Esophagus muscularis mucosa (tissue), 4 donors: ENCODE measurements at places on chromosomes 4 and X.

DNA sequence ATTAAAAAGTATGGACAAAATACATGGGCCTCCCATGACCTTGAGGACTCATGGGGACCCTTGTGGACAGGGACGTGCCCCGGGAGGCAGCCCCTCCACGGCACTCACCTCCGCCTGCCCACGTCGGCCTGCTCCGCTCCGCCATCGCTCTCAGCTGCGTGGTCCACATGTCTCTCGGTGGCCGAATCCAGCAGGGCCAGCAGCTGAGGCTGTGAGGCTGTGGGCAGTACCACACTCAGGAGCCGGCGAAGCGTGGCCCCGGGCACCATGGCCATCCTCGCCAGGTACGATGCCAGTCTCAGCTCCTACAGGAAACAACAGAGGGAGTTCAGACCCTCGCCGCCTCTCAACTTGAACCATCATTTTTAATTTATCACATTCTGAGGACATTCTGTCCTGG, 140.0 kb downstream of the EVC2 start:
- peak; percentile 79 for DNase-seq

GRCh38 chr4:7342223-7343080, 92.3 kb downstream of the PSAPL1 start:
- no peak for DNase-seq

DNA sequence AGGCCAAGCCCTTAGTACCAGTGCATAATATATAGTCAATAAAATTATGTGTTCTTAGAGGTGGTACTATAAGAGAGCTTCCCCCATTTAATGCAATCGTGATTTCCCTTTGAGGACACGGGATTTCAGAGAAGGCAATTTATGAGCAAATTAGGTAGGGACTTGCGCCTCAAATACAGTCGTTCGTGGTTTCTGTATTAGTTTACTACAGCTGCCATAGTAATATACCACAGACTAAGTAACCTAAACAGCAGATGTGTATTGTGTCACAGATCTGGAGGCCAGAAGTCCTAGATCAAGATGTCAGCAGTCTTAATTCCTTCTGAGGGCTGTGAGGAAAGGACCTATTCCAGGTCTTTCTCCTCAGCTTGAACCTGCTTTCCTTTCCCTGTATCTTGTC, 1.5 kb upstream of the PUDP start:
- no peak for DNase-seq

DNA sequence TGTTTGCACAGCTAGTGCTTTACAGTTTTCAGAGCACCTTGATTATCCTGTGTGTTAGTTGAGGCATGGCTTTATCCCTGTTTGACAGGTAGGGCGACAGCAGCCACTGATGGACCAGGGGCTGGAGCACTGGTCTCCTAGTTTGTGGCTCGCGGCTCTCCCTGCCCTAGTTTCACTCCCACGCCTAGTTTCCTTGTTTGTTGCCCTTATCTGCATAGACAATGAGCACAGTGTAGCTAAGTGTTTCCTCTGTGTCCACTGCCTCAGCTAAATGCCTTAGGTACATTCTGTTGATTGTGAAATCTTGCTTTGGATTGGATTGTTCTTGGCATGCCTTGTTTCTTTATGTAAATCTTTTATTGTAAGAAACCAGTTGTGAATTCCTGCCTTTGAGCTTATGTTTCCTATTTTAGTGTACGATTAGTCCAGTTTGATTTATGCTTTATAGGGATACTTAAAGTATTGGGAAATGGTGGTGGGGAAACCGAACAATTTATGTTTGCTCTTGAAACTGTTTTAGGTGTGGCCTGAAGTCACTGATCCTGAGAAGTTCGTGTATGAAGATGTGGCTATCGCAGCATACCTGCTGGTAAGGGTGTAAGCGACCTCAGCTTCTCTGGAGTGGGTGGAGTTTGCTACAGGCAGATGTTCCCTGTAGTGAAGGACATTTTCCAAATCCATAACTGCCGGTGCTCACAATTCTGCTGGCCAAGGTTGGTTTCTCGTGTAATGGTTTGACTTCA, 11.0 kb downstream of the TRMT44 start:
- no peak for DNase-seq

DNA sequence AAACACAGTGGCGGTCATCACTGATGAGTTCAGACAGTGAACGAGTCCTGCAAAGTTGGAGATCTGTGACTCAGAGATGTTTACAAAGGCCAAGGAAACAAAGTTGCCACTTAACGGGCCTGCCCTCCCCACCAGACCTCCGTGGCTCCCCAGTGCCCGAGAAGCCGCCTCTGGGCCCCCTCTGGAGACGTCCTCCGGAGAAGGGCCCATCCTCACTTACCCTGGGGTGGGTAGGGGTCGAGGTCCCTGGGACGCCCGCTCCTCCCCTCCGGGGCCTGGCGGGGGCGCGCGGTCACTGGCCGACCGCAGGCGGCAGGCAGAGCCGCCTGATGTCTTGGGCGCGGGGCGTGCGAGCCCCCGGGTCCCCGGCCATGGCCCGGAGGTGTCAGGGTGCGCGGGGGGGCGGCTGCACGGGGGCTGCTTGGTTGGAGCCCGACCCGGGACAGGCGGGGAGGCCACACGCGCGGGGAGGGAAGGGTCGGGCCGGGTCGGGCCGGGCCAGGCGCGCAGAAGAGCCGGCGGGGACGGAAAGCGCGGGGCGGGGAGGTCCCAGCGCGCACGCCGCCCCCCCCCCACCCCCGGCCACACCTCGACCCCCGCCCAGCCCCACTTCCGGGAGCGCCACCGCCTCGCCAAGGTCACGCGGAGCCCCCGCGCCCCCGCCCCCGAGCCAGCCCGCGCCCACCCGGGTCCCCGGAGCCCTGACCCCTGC, 529 bp downstream of the DHRSX start:
- DNase-seq = no peak

- DNase-seq = no peak
Measured at GRCh38 chr4:94802091-94802490, 44.3 kb downstream of the BMPR1B start.

GRCh38 chrX:50402886-50403285, 67.7 kb downstream of the DGKK start:
- no peak for DNase-seq

GRCh38 chrX:152821145-152821765, 9.3 kb downstream of the CETN2 start:
- no peak for DNase-seq

- DNase-seq = no peak
Measured at GRCh38 chr4:80434238-80434637, 98.7 kb downstream of the CFAP299 start.

DNA sequence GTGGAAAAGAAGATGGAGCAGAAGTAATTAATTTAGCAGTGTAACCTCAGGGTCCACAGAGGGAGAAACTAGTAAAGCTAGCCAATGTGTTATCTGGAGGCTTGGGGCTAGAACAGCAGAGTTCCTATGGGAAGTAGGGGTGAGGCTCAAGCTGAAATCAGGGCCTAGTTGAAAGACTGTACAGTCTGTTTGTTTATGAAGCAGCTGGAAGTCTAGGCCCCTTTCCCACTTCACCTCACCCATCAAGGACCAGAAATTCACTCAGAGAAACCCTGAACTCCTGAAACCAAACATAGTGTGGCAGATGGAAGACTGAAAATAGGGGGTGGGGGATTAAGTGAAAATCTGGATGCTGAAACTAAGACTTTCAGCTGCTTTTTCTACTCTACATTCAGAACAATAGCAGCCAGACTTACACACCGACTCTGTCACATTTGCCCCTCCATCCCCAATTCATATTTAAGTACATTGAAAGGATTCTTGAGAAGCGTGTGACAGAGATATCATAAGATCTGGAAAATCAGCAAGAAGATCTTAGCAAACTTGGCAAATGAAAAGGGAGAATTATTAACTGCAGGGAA, 32.6 kb upstream of the FAM241A start:
- DNase-seq = no peak

GRCh38 chr4:78293821-78294301, 236.7 kb downstream of the FRAS1 start:
- DNase-seq = no peak

DNA sequence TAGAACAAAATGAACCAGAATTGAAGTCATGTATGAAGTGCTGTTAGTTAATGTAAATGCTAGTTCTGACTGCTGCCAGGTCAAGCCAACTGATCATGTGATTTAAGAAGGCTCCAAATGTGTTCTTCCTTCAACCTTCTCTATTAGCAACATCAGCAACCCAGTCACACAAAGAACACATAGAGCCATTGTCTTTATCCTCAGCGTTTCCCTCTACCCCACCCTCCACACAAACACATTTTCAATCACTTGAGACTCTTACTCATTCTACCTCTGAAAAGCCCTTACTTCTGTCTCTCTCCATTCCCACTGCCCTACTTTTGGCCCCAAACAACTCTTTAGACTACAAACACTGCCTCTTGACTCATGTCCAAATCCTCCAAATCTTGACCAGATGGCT, 89.7 kb upstream of the KDR start:
- no peak for DNase-seq

- DNase-seq = no peak
Measured at GRCh38 chrX:33065415-33065814, 145.9 kb downstream of the DMD start.

DNA sequence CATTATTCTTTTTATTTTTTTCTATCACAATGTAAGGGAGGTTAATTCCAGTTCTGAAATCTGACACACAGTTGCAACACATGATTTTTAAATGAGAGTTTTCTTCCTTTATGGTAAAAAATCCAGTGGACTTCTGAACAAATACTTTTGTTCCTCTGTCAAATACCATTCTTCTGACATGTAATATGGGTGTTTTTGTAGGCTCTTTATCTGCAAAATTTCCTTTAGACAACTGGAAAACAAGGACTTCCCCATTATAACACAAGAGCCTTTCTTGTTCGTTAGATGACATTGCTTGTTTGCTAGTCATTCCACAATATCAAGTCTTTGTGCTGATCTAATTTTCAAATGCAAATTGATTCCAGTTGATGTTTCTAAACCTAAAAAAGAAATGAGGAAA, 7.7 kb downstream of the FANCB start:
- DNase-seq = no peak

DNA sequence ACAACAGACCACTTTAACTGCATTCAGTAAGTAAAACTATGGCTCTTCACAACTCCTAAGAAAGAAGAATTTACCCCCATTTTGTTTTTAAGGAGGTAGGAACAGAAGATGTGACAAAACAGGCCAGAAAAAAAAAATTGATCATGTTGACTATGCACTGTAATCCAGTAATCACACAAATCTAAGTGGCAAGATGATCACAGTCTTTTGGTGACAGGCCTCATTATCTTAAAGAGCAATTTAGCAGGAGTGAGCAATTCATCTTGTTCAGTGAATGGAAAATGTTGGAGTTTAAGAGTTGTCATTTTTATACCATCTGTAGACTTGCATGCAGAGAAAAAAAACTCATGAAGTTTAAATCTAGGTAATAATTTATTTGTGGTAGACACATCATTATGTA, 115.1 kb downstream of the SLC39A8 start:
- DNase-seq = no peak

DNA sequence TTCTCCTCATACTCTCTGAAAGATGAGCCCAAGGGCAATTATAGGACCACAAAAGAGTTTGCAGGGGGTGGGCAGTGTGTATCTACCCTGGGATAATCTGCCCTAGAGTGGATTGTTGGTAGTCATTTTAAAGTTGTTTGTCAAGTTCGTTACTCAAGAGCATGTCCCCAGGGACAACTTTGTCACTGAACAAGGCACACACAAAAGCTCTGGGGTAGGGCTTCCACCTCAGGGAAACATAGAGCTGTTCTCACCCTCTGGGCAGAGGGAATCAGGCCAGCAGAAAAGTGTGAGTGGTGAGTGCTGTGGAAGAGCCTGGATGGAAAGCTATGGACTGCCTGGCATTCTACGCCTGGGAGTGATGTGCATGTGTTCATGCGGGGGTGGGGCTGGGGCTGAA, 23.3 kb upstream of the LEF1 start:
- DNase-seq = peak; percentile 81

GRCh38 chr4:105186701-105187161, 40.1 kb downstream of the TET2 start:
- no peak for DNase-seq

DNA sequence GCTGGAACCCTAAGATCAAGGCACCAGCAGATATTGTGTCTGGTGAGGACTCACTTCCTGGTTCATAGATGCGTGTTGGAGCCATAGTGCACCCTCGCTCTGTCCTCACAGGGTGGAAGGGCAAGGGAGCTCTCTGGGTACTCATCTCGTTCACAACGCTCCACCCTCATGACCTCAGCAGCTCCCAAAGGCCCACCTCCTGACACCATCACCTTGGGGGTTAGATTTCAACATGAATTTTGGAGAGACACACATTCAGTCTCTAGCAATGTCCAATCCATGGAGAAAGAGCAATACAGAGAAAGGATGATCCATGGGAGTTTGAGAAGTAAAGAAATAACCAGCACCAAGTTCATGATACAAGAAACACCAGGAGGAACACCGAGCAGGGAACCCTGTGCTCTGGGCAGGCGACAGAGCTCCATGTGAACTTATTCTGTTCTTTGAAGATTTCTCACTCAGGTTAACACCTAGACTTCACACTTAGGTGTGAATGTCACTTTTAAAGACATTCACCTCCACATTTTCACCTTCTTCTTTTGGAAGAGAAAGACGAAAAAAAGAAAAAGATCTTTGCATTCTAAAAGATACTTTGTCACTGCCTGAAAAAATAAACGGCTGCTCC, 171.8 kb upstream of the FAM9B start:
- DNase-seq = no peak

GRCh38 chrX:95678679-95679078, 1006.0 kb upstream of the DIAPH2 start:
- no peak for DNase-seq

GRCh38 chrX:139920316-139920715, 12.5 kb downstream of the ATP11C start:
- DNase-seq = no peak

DNA sequence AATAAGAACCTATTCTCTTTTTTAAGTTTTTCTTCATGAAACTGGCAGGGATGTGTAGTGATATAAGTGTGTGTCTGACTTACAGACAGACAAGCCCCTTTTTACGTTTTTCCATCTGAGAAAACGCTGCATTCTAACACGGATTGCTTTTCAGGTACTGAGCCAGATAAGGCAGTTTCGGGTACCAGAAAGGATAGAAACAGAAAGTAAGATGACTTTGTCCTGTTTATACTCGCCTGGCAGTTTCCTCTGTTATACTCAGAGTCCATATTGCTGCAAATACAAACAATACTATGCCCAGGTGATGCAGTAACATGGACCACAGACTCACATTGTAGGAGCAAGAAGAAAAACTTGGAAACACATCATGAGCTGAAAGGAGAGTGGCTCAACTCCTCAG, 2320.6 kb upstream of the AGA start:
- no peak for DNase-seq

- DNase-seq = no peak
Measured at GRCh38 chrX:134241960-134242619, 5.1 kb downstream of the CCDC160 start.

DNA sequence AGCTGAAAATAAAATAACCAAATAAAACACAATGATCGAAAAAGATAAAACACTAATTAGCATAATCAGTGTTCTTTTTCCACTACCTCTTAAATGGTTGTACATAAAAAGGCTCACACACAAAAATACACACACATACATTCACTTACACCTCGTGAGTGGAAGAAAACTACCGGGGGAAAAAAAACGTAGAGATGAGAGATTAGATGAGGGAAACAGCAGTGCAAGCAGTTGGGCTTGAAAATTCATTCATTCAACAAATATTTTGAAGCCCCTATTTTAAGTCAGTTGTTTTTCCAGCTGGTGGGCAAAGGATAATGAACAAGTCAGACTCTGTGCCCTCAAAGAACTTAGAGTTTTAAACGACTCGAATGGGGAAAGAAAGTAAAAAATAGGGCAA, 1.0 kb downstream of the TBCK start:
- no peak for DNase-seq

- no peak for DNase-seq
Measured at GRCh38 chr4:7313347-7313811, 121.0 kb downstream of the SORCS2 start.

- no peak for DNase-seq
Measured at GRCh38 chr4:111399623-111400022, 745.6 kb upstream of the FAM241A start.
